ENCODE measurements at places on chromosomes 1 and 21.

GRCh38 chr1:54127594-54128300, 25.1 kb downstream of the CDCP2 start:
- DNase-seq: no peak

- DNase-seq: no peak
These were observed 4.1 kb downstream of the KRTAP15-1 start for GRCh38 chr21:30444204-30444603.

DNA sequence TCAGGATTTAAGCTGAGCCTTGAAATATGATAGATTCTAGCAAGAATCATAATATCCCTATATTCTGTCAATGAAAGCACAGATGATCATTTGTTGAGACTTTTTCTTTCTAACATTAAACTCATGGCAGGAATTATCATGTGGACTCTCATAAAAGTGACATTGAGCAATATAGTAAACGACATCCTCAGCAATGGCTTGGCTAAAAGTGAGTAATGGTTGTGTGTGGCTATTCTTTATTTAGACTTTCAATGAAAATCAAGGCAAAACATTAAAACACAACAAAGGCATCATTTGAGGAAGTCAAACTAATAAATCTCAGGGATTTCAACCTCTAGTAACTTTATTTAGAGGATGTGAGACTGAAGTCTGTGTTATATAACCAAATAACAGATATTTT, 257.8 kb upstream of the ADGRL4 start:
- DNase-seq: no peak

DNA sequence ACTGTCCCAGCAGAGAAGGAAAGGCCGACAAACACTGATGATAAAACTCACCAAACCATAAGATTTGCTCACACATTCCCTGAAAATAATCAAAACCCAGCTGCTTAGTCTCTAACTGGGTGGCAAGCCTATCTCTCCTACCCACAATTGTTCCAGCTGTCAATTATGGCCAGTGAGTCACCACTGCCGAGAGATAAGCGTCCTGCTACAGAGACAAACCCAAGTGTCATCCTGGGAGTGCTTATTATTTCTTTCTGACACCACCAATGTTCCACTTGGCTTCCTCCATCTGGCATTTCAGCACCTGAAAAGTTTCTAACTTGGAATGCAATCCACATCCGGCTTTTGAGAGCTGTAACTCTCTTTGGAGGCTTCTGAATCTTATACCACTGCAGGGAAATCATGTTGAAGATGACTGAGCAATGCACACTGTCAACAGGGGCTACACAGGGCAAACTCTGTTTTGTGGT, 51.5 kb upstream of the VAV3 start:
- no peak for DNase-seq

DNA sequence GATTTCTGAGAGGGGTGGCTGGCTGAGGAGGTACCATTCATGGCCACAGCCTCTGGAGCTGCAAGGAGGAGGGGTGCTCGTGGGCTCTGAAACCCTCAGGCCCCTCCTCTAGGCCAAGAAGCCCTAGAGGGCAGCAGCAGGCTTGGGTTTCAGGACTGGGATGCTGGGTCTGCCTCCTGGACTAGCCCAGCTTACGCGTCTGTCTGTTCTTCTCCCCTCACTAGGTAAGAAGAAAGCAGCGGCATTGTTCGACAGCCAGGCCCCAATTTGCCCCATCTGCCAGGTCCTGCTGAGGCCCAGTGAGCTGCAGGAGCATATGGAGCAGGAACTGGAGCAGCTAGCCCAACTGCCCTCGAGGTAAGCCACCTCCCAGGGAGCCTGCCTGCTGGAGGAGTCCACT, 60.3 kb downstream of the TMEM53 start:
- DNase-seq: no peak

GRCh38 chr1:106480629-106481028, 575.8 kb upstream of the PRMT6 start:
- no peak for DNase-seq

DNA sequence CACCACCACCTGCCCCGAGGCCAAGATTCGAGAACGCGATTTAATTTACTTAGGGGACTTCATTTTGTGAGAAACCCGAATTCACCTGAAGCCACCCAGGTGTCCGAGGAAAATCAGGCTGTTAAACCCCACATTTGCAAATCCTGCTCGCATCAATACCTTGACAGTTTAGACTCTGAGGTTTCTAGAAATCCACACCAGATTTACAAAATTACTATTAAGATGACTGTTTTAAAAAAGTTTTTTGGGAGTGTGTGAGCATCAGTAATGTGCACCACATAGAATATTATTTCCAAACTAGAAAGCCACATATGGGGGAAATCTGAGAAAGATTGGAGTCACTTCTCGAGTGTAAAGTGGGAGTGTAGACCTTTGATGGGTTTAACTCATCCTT, 685 bp downstream of the RIMKLA start:
- no peak for DNase-seq

DNA sequence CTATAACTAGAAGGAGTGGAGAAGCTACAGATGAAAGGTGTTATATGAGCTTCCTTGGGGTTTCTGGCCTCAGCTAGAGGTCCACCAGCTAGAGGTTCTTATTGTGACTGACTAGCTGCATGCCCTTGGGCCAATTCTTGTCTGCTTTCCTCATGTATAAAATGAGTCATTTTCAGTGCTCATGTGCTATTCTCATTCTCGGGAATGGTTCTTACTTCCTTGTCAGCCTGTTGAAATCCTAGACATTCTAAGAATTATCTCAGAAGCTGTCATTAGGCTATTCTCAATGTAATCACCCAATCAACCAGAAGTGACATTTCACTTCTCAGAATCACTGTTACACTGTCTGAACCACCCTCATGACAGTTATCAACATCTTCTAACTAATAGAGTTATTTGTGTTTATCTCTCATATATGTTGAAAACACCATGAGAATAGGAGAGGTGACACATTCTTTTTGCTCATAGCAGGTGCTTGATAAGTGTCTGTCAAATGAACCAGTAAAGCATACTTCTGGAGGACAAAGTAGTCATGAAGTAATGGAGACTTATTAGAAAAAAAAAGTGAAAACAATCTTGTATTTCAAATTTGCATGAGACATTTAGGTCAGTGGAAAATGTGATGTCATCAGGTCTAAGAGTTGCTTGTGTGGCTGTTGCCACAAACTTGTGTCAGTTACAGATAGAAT, 122.8 kb upstream of the IVNS1ABP start:
- DNase-seq: no peak

DNA sequence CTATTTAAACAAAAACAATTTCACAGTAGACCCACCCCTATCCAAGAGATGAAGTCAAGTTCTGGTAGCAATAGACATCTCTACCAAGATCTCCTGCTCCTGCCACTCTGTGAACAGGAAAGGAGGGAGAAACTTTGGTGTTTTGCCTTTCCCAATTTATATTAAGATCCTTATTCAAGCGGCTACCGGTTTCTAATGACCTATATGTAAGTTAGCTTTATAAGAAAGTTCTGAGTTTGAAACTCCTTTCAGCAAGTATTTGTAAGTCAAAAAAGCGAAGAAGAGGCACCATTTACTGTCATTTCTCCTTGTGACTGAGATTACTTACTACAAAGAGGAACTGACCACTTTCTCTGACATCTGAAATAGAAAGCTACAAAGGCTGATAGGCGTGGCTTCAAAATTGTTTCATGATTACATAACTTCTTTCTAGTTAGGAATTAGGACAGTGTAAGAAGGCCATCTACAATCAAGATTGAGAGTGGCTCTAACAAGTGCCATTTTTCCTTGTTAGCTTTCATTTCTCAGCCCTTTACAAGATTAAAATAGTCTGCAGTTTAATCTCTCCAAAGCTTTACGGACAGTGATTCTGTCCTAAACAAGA, at the start of gene MNDA:
MNDA (plus strand) TSS at position 448 of the 604 bp plus-strand sequence. CDS start 10,803 bp downstream, outside the sequence.
- no peak for DNase-seq

DNA sequence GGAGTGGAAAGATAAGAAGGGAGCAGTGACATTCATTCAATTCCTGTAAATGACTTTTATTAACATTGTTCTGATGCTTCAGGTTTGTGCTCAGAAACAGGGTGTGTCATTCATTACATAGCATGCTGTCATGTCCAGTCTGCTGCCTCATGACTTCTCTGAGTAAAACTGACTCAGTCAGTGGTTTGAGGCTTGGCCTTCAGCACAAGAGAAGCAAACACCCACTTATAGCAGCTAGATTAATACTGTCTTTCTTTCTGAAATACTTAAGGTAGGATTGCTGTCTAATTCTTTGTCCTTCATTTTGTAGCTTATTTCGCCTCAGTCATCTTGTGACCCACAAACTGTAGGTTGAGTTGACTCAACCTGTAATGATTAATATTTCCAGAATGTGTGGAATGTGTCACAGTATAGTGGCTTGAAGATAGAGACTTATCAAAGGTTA, 32.9 kb downstream of the RASAL2 start:
- DNase-seq: peak; percentile 69

- no peak for DNase-seq
These were observed 9.2 kb upstream of the TRAF3IP3 start for GRCh38 chr1:209746451-209747165.

DNA sequence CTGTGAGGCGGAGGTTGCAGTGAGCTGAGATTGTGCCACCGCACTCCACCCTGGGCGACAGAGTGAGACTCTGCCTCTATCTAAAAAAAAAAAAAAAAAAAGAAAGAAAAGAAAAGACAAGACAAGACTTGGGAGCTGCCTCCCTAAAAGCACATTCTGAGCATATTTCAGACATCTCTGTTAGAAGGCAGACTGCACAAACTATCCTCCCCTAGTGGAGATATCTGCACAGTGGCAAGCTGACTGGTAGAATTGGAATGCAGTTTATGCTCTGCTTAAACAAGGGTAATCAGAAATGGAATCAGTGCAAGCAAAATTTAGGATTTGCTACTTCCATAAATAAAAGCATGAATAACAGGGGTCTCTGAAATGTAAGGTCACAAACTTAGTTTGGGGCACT, 31.8 kb downstream of the GNG4 start:
- DNase-seq: no peak

GRCh38 chr1:193143285-193143684, 21.5 kb downstream of the CDC73 start:
- no peak for DNase-seq

GRCh38 chr1:119655154-119655553, 7.1 kb upstream of the ZNF697 start:
- no peak for DNase-seq

GRCh38 chr1:214896921-214897320, 185.6 kb upstream of the KCNK2 start:
- no peak for DNase-seq

DNA sequence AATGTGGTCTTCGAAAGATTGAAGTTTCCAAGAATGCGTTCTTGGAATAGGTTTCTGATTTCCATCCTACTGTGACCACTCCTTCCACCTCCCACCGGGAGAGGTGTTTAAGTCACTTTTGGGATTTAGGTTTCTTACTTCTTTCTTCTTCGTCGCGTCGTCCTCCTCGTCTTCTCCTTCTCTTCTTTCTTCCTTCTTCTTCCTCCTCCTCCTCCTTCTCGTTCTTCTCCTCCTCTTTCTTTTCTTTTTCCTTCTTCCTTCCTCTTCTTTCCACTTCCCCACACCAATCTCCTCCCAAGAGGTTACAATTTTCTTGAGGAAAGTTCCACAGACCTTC, 2.1 kb downstream of the CACHD1 start:
- DNase-seq: no peak

DNA sequence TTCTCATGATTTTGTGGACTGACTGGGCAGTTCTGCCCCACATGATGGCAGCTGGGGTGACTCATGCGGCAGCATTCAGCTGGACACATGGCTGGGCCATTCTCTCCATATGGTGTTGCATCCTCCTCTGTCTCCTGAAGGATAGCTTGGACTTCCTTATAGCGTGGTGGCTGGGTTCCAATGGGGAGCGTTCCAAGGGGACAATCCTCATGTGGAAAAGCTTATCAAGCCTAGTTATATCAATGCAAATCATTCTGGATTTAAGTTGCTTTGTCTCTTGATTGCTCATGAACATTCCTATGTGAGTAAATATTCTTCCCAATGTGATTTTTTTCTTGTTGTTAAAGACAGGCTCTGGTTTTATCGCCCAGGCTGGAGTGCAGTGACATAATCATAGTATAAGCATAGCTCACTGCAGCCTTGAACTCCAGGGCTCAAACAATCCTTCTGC, 13.2 kb upstream of the SLC2A1 start:
- DNase-seq: no peak

- DNase-seq: no peak
These were observed 103.5 kb downstream of the PBX1 start for GRCh38 chr1:164662462-164662861.

- DNase-seq: peak; percentile 65
These were observed 7.1 kb downstream of the FNDC7 start for GRCh38 chr1:108719656-108720435.

DNA sequence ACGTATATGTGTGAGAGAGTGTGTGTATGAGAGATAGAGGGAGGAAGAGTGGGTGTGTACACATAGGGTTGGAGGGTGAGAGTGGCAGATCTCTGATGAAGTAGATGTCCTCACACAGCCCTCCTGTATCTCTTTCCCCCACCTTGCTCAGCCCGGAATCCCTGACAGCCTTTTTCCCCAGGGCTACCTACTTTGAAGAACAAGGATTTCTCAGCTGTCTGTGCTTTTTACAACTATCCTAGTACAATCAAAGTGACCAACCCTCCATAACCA, 29.1 kb upstream of the CADM3 start:
- DNase-seq: no peak

DNA sequence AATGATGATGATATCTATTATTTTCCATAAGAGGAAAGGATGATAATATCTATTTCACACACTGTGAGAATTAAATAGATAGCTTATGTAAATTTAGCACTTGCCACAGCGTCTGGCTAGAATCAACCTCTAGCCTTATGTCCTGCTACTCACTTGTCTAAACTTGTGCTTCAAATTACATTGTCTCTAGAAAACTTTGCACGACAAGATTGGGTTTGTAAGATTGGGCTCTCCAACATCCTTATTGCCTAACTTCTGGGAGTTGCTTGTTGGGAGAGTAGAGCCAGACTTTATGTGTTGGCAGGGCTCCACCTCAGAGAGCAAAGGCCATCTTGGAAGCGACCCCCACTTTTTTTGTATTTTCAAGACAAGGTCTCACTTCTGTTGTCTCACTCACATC, 50.0 kb upstream of the POGK start:
- no peak for DNase-seq

DNA sequence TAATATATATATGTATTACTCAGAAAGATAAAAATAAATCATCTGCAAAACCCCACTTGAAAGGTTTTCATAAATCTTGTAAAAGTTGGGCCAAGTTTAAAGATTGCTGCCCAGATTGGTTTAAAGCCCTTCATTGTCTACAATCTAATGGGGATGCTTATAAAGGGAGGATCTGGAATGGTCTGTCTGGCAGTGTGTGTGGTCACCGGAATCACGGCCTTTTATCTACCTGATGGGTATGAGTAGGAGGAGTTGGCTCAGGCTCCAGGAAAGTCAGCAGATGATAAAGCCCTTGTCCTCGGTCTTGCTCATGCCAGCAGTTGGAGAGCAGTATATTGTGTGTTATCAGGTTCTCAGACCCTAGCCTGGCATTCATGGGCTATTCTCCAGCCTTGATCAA, 197.7 kb downstream of the ROR1 start:
- no peak for DNase-seq

GRCh38 chr1:109847251-109847650, 63.4 kb upstream of the CSF1 start:
- DNase-seq: no peak

GRCh38 chr21:36791695-36792470, 93.0 kb downstream of the SIM2 start:
- DNase-seq: no peak

Measured in HCT116 (cell line).